Pericardium fibroblast (primary cell): ENCODE measurements at places on chromosomes 16 and 17. TPM values are rescaled to one million over a fixed set of nuclear protein-coding genes. Genes with fewer than 3 reads are reported as not detected.

The TBC1D3C gene
- total RNA-seq, result 2.6 TPM in 1 of 2 replicates, not detected in the other

The CCL4L2 gene
- not detected in 2 replicates for total RNA-seq

The CD79B gene
- total RNA-seq, result not detected in 2 replicates

The PKMYT1 gene
- total RNA-seq, result 2.7 and 3.0 TPM in 2 replicates

The LGALS9 gene
- 0.17 and 1.2 TPM in 2 replicates for total RNA-seq

The ATP2C2 gene
- not detected in 2 replicates for total RNA-seq

The KRTAP1-5 gene
- total RNA-seq, result not detected in 2 replicates

The GJD3 gene
- 1.4 and 6.9 TPM in 2 replicates for total RNA-seq

The PRR15L gene
- total RNA-seq, result not detected in 2 replicates

The FSCN2 gene
- total RNA-seq, result 0.23 TPM in 1 of 2 replicates, not detected in the other

The CACNG3 gene
- not detected in 2 replicates for total RNA-seq

The CDH16 gene
- not detected in 2 replicates for total RNA-seq

The SRP68 gene
- 16.7 and 24.9 TPM in 2 replicates for total RNA-seq

The TCAP gene
- 0.12 and 3.8 TPM in 2 replicates for total RNA-seq

The CCDC144A gene
- 0.70 and 1.6 TPM in 2 replicates for total RNA-seq

The LRRC37A3 gene
- total RNA-seq, result 3.6 and 4.5 TPM in 2 replicates

The CD300A gene
- total RNA-seq, result not detected in 2 replicates

The ALOX15B gene
- 0.85 TPM in 1 of 2 replicates, not detected in the other for total RNA-seq
